ENCODE measurements at places on chromosomes 16 and 17. TPM values are rescaled to one million over a fixed set of nuclear protein-coding genes. Genes with fewer than 3 reads are reported as not detected.

Gene CA4
- total RNA-seq = not detected

Gene ZCCHC14
- total RNA-seq = 10.6 TPM

Gene USH1G
- total RNA-seq = not detected

Gene BRICD5
- 8.5 TPM for total RNA-seq

GRCh38 chr17:7403727-7403976 lies 245 bp downstream of the TMEM256 start:
- no peaks in the 10 kb centered on the region for H3K27me3 ChIP-seq
- H3K36me3 ChIP-seq = no peaks in the 10 kb centered on the region
- DNase-seq = no peak
- H3K4me3 ChIP-seq = peak overlapping the region; percentile 97

DNA sequence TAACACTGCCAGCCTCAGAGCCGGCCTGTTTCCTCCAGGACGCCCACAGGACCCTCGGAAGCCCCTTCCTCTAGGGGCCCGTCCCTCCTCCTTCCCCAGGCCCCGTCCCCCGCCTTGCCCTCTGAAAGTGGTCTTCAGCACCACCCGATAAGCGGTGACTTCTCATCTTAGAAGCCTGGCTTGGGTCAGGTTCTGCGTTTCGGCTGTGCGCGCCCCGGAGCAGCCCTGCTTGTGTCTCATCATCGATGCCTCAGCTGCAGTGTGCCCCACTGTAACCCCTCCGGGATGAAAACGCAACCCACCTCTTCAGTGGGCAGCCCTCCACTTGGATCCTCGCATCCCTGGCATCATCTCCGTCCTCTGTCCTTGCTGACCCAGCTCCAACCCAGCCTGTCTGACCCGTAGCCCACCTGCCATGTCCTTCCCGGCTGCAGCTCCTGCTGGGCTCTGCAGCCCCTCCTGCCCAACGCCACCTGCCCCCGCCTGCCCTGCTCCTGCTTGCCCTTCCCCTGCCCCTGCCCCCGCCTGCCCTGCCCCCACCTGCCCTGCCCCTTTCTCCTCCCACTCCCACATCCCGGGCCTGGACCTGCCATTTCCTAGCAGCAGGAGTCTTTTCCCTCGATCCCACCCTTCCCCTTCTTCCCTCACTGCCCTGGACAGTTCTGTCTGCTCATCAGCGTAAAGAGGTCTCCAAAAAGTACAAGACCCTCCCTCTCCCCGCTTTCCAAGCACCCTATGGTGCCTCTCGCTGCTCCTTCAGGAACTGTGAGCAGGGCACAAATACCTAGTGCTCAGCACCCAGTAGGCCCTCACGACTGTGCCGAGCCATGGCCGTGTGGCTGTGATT lies 112.5 kb upstream of the CHMP6 start:
- H3K36me3 ChIP-seq = peaks cover 39% of the 10 kb centered on the region
- H3K27ac ChIP-seq = no peak overlapping the region
- H3K4me3 ChIP-seq = no peak overlapping the region

Gene MYH11
- total RNA-seq = 0.07 TPM

GRCh38 chr16:17313085-17313611 lies 157.6 kb downstream of the XYLT1 start:
- no peak for DNase-seq
- no peak overlapping the region for H3K4me3 ChIP-seq
- no peaks in the 10 kb centered on the region for H3K36me3 ChIP-seq
- no peaks in the 10 kb centered on the region for H3K27me3 ChIP-seq
- no peak overlapping the region for H3K27ac ChIP-seq

DNA sequence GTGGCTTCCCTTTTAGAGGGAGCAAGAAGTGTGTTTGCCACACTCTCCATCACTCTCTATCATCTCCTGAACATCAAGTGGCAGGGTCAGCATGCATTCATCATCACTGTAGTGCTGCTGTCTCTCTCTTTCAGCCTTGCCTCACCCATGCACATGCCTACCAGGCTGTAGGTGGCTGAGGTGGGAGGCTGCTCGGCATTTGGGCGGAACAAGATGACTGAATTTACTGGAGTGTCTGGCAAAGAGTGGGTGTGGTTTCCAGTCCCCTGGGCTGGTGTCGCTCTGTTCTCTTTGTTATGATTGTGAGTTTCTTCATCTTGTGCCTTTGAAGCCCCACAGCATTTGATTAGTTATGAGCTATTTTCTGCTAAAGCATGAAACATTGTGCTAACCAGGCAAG lies 541.9 kb upstream of the EEF2KMT start:
- no peak overlapping the region for H3K4me3 ChIP-seq
- no peaks in the 10 kb centered on the region for H3K36me3 ChIP-seq
- no peak overlapping the region for H3K27ac ChIP-seq
- DNase-seq = no peak
- H3K27me3 ChIP-seq = no peaks in the 10 kb centered on the region

Gene MAP3K14
- total RNA-seq = 62.9 TPM

Gene C16orf92
- not detected for total RNA-seq

DNA sequence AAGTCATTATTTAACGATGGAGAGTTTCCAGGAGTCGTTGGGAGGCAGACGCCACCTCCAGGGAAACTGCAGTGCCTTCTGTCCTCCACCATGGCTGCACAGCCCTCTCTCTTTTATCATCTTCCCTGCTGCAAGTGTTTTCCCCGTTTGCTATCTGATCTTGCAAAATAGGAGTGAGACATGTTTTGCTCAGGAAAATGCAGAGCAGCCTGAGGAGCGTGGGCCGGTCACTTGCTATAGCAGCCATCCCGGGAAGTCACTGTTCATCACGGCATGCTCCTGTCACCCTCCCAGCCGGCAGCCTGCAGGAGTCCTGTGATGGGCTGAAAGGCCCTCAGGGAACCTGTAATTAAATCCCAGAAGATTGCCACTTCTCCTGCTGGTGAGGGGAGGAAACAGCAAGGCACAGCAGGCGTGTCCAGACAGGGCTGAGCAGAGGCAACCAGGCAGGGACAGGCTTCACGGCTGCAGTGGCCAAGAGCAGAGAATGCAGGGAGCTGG lies 143.1 kb downstream of the GSG1L start:
- H3K4me3 ChIP-seq = no peak overlapping the region
- DNase-seq = no peak
- no peaks in the 10 kb centered on the region for H3K36me3 ChIP-seq
- peaks cover 46% of the 10 kb centered on the region for H3K27me3 ChIP-seq
- H3K4me1 ChIP-seq = no peaks in the 10 kb centered on the region

Data from activated CD4-positive, alpha-beta memory T cell treated with anti-CD3 and anti-CD28 coated beads for 36 hours (primary cell).